Activated T-helper 1 cell treated with Interleukin-2 at 50 U/mL for 16 hours (primary cell): ENCODE measurements at places on chromosomes 5 and 9.

DNA sequence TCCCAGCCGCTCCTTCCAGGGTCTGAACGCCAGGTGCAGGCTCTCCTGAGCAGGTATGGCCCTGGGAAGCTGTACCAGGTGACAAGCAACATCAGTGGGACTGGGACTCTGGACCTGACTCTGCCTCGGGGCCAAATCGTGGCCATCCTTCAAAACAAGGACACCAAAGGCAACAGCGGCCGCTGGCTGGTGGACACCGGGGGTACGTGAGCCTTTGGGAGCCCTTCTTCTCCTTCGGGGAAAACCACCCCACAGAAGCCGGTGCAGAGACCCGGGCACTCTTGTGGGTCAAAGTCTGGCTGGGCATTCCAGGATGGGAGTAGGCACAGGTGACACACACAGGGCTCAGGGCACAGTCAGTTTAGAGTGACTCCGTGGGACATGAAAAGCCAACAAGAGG is 45.8 kb downstream of the ARHGEF37 start:
- DNase-seq: no peak

- DNase-seq: no peak
Observed at GRCh38 chr5:33400675-33401074, 40.1 kb upstream of the TARS1 start.

DNA sequence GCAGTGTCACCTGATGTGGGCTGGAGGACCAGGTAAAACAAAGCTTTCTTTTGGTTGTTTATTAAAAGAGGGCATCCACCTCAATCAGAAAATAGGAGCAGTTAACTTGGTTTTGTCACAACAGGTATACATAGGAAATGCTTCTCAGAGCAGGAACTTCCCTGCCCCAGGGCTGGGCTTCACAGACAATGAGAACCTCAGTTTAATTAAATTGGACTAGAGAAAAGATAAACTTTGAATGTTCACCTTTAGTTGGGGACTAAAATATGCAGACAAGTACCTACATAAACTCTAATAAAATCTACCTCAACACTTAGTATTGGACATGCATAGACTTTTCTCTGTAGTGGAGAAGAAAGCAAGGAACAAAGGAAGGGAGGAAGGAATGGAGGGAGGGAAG is 392.0 kb downstream of the ENC1 start:
- DNase-seq: no peak

DNA sequence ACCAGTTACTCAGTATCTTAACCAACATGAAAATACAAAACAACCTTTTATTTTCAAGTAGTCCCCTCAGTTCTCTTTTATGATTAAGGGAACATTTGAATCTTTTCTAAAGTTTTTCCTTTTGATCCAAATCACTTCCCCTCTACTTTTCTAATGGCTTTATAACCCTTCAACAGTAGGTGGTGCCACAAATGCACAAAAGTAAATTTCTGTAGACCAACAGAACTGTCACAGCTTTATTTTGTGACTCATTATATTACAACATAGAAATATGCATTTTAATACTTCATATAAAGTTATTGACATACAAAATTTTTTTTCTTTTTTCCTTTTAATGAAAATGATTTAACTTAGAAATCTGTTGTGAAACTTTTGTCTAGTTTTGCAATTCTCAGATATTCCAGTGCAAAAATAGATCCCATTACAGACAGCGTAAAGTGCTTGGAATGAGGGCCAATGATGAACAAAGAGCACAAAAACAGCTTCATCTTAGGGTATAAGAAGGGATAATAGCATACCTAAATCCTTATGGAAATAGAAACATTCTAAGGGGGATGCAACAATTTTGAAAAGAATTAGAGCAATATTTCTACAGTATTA is 17.0 kb downstream of the NIPSNAP3B start:
- DNase-seq: no peak

GRCh38 chr9:105173306-105173705 is 71.1 kb upstream of the SLC44A1 start:
- DNase-seq: no peak

GRCh38 chr5:74392711-74393351 is 247.7 kb downstream of the ENC1 start:
- DNase-seq: no peak
